ENCODE measurements at places on chromosomes 5 and 9.

GRCh38 chr9:122011818-122012498 is 81.2 kb downstream of the TTLL11 start:
- no peak for DNase-seq

DNA sequence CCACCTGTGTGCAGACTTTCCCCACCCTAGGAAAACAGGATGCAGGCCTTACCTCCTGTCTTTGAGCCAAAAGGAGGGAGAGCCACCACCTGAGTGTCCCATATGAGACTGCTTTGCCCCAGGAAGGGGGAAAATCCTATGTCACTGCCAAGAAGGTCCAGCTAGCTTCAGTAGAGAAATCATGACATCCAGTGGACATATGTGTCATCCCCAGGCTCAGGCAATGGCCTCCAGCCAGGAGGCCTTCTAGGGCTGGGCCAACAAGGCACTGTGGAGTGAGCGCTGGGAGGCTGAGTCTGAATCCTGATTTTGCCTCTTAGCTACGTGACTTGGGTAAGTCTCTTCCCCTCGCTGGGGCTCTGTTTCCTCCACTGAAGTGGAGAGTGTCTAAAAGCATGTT is 60.2 kb downstream of the SMIM23 start:
- no peak for DNase-seq

DNA sequence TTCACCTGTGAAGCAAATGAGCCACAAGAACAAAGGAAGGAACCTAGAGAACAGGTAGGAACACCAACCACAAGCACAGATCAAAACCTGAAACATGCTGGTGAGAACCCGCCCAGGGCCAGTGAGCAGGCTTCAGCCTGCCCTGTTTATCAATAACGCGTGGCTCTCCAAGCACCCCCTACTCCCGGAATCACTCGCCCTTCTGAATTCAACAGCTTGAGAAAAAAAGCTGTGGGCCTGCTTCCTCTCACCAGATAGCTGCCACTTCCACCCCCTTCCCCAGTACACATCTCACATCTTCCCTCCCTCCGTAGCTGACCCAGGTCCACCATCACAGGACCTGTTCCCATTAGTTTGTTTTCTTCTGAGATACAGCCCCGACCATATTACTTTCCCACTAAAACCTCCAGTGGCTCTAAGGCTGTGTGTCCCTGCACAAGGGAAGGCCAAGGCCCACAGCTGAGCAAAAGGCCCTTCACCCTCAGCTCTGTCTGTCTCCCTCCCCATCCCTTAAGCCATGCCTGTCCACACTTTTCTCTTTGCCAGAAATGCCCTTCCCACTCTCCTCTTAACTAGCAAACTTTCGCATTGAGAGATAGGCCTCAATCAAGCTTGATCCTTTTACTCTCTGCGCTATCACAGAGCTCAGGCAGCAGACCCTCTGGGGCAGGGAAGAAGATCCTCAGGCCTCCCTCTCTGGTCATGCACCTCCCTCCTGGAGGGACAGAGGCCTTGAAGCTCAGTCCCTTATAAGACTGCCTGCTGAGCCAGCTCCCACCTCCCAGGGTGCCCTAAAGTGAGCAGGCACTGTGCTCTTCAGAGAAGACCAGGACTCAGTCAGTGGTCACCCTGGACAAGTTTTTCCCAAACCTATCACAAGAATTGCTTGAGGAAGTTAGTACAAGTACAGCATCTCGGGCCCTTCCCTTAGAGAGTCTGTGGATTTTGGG is 30.1 kb downstream of the B4GALT1 start:
- no peak for DNase-seq

- no peak for DNase-seq
These were observed 1061.0 kb downstream of the NR2F1-AS1 start for GRCh38 chr5:92519811-92520632.

GRCh38 chr5:170103447-170103846 is 2.2 kb upstream of the FOXI1 start:
- no peak for DNase-seq

DNA sequence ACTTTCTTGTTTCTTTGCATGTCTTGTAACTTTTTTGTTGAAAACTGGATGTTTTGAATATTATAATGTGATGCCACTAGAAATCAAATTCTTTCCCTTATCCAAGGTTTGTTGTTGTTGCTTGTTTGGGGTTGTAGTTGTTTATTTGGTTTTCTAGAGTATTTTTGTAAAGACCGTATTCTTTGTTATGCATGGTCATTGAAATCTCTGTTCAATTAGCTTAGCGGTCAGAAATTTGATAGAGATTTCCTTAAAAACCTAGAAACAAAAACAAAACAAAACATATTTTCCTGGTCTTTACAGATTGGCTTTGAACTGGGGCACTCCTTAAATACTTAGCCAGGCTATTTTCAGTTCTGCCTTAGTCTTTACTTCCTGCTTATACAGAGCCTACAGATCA is 21.9 kb downstream of the SOX30 start:
- no peak for DNase-seq

DNA sequence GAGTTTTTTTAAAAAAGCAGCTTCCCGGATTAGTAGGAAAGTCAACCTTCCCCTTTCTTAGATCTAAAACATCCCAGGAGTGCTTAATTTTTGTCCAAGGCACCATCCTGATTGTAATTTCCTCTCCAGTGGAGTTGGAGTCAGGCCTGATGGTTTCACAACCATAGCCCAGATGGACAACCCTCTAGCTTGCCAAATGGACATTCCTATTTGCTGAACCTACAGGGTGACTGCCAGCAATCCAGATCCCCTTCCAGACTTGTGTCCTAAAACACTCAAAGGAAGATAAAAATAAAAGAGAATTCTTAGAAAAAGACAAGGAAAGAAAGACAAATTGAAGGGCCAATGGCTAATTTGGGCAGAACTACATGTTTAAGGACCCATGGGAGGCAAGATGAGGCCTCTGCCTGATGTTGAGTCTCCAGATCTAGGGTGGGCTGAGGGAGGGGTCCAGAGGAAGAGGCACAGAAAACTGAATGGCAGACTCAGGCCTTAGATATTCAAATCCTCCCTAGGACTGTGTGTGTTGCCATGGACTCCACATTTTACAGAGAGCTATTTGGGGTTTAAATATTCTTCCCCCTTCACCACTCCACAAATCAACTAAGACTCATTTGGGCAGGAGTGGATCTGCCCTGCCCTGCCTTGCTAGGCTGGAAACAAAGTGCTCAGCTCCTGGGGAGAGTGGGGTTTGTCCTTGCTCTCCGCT is 38.5 kb upstream of the SLC44A1 start:
- no peak for DNase-seq

- no peak for DNase-seq
These were observed 17.9 kb downstream of the OR13J1 start for GRCh38 chr9:35852267-35852815.

DNA sequence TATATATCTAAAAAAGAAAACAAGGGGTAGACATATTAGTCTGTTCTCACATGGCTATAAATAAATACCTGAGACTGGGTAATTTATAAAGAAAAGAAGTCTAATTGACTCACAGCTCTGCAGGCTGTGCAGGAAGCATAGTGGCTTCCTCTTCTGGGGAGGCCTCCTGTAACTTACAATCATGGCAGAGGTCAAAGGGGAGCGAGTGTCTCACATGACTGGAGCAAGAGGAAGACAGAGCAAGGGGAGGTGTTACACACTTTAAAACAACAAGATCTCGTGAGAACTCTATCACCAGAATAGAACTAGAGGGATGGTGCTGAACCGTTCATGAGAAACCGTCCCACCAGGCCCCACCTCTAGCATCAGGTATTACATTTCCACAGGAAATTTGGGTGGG is 616.8 kb downstream of the TLE4 start:
- DNase-seq, result no peak

GRCh38 chr9:84481636-84482218 is 141.2 kb upstream of the SLC28A3 start:
- no peak for DNase-seq

GRCh38 chr5:58122157-58122556 is 337.7 kb downstream of the PLK2 start:
- DNase-seq, result no peak

DNA sequence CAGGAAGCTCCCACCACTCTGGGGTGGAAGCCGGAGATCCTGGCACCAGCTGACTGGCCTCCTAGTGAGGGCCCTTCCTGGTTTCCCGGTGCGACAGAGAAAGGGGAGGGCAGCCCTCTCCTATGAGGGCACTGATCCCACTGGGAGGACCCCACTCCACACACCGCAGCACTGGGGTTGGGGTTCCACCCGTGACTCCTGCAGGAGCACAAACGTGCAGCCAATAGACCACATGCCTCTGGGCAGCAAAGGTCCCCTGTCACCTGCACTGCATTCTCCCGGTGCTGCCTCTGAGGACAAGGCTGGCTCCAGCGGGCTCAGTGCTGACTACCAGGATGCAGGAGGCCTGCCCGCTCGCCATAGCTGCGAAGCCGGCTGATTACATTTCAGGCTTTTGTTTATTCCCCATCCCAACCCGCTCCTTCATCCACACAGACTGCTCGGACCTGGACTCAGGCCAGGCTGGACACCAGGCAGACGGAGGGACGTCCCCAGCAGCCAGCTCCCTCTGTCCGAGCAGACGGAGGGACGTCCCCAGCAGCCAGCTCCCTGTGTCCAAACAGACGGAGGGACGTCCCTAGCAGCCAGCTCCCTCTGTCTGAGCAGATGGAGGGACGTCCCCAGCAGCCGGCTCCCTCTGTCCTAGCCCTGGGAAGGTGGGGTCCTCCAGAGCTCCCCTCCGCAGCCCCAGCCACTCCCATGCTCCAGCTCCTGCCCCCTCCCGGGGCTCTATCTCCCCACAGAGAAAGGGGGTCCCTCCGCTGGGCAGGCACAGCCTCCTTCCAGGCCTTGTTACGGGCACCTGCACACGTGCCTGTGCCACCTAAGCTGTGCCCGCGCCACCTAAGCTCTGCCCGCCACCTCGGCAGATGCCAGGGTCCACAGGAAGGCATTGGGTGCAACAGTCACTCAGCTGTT is 8.8 kb upstream of the CEP72 start:
- DNase-seq, result no peak

DNA sequence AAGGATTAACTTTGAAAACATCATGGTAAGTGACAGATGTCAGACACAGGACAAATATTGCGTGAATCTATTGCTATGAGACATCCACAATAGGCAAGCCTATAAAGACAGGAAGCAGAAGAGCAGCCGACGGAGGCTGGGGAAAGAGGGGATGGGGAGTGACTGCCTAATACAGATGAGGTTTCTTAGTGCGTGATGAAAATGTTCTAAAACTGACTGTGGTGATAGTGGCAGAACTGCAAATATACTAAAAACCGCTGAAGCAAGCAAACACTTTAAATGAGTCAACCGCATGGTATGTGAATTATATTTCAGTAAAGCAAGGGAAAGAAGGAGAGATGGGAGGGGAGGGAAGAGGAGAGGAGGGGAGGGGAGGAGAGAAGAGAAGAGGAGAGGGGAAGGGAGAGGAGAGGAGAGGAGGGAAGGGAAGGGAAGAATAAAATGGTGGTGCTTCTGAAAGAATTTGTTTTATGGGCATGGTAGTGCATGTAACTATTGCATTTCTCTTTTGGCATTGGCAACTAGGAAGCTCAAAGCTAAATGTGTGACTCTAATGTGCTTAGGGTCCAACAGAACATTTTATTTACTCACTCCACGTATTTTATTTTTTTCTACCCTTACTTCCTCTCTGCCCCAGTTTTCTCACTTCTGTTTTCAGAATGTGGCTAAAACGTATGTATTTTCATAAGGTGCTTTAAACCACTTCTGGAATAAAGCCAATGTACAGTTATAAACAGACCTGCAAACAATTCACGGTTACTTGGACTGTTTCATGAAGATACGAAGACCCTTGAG is 21.3 kb downstream of the AKNA start:
- no peak for DNase-seq

- no peak for DNase-seq
These were observed 68.4 kb downstream of the TTC39B start for GRCh38 chr9:15238646-15239045.

DNA sequence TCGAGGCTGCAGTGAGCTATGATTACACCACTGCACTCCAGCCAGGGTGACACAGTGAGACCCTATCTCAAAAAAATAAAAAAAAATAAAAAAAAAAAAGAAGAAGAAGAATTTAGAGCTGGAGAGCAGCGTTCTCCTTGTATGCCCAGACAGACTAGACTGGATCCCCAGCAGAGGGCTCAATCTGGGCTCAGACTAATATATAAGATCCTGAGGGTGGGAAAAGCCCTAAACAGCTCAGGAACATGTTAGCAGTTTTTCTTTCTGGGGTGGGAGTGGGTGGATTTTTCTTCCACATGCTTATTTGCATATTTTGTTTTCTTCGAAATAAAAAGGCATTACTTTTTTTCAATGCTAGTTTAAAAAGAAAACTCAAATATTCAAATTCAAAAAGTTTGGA is 904 bp upstream of the BSPRY start:
- no peak for DNase-seq

GRCh38 chr5:119655061-119655460 is 25.7 kb downstream of the FAM170A start:
- DNase-seq, result no peak

DNA sequence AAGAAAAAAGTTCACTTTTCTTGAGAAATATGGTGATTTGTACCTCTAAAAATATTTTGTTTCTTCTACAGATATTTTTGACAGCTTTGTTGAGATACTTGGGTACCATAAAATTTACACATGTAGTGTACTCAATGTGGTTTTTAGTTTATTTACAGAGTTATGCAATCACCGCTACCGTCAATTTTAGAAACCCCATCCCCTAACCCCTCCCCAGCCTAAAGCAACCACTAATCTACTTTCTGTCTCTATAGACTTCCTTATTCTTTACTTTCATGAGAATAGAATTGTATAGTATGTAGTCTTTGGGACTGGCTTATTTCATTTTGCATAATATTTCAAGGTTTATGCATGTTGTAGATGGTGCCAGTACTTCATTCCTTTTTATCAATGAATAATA is 45.0 kb upstream of the TDRD7 start:
- no peak for DNase-seq

DNA sequence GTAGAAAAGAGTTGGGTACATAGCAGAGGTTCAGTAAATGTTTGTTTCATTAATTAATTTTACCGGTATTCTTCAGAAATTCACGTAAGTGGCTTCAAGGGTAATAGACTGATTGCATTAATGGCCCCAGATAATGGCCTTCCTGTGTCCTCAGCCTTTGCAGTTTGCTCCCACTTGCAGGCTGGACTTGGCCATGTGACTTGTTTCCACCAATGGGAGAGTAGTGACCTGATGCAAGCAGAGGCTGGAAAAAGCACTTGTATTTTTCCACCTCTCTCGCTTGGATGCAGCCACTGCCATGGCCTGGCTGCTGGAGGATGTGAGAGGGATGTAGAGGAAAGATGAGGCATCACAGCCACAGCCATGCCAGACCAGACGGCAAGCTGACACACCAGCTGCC is 480.9 kb downstream of the CDK5RAP2 start:
- no peak for DNase-seq

DNA sequence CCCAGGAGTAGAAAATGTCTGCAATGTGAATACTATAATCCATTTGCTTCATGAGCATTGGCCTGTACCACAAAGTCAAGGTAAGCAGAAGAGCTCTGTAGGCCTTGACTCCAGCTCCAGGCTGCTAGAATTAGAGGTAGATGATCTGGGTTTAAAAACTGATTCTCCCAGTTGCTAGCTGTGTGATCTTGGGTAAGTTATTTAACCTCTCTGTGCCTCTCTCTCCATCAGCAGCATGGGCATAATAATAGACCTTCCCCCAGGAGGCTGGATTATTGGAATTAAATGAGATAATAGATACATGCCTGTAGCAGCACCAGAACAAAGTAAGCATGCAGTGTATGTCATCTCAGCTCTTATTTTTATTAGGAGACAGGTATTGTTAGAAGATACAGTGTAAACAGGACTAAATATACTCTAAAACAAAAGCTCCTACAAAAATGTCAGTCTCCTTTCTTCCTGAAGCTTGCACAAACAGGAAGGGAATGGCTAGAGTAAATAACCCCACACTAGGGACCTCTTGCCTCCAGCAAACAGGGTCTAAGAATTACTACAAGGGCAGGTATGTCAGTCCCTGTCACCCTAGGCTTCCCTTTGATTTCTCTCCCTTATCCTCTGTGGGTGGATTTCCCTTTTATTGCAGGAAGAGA is 57.5 kb downstream of the PSAT1 start:
- DNase-seq, result no peak

Measured in stimulated activated CD4-positive, alpha-beta T cell treated with anti-CD3 and anti-CD28 coated beads, TNF-alpha, amount 100 ng/mL, for 48 hours (primary cell).